ENCODE measurements at places on chromosomes 4 and X.

DNA sequence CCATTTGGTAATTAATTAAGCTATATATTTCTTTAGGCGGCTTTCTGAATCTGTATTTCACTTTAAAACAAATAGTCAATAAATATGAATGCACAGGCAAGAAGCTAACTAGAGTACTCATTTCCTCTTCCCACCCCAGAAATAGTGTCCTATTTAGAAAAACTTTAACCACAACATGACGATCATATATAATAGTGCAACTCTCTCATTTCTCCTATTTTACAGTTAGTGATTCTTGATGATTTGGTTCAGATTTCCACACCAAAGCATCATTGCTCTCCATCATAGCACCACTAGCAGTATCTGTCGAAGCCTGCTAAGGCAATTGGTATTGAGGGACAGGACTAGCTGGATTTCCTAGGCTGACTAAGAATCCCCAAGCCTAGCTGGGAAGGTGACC, 184.0 kb upstream of the GALNTL6 start:
- no peak for DNase-seq

GRCh38 chrX:10186355-10186754, 29.6 kb downstream of the CLCN4 start:
- DNase-seq = no peak

DNA sequence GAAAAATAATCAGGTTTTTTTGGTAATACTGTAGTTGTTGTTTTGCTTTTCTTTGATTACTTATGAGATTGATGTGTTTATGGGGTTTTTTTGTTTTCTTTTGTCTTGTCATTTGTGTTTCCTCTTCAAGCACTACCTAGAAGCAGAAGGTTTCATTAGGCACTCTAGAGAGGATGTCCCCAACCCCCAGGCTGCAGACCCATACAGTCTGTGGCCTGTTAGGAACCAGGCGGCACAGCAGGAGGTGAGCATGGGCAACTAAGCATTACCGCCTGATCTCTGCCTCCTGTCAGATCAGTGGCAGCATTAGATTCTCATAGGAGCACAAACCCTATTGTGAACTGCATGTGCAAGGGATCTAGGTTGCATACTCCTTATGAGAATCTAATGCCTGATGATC, 22.9 kb upstream of the NOCT start:
- no peak for DNase-seq

DNA sequence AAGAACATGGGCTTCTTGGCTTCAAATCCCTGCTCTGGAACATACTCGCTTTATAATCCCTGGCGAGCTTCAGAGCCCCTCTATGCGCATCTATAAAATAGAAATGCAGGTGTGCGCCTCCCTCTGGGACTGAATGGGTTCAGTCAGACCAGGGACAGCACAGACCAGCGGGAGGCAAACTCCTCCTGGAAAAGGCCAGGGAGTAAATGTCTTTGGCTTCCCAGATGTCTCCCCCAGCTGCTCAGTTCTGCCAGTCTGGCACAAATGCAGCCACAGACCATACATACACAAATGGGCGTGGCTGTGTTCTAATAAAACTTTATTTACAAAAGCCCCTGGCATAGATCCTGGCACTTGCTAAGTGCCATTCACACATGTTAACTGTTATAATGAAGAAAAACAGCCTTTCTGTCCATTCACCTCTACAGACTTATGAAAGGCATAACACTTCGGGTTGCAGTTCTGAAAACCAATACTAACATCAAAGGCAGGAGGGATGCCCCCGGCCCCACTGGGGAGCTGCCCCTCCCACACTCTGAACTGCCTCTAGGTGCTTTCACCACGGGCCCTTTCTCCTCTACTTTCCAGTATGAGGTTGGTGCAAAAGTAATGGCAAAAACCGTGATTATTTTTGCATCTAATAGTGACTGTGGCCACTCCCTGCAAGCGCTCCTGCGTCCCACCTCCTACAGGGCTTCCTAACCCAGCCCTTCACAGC, 4.6 kb downstream of the JAKMIP1 start:
- DNase-seq = no peak

- no peak for DNase-seq
These were observed 328.3 kb upstream of the RPS6KA3 start for GRCh38 chrX:20594985-20595384.

DNA sequence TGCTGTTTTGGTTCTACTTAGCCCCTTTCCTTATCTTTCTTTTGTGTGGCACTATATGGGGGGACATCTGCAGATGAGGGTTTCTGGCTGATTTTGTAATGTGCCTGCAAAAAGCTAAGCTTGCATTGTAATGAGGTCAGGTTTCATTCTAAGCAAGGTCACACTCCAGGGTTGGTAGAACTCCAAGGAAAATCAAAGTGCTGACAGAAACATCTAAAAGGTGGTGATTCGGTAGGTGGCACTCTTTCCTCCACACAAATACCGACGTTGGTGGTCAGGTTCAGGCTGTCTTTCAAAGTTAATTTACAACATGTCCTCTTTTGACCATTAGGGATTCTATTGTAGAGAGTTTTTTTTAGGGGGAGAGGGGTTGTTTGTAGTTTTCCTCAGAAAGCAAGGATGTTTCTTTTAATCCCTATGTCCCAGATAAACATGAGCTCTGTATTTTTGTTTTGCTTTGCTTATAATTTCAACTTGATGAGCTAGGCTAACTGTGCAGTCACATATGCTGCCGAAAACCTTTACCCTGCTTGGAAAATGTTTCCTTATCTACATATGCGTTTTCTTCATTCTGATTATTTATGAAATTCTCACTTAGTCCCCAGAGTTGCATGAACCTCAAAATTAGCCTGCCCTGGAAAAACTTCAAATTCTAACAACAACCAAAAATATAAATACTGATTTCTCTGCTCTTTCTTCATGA, 434.2 kb downstream of the PPARGC1A start:
- DNase-seq = no peak

- DNase-seq = no peak
These were observed 355.2 kb upstream of the CXorf51B start for GRCh38 chrX:146454363-146454762.

GRCh38 chr4:151304226-151304625, 21.2 kb downstream of the SH3D19 start:
- DNase-seq = no peak

DNA sequence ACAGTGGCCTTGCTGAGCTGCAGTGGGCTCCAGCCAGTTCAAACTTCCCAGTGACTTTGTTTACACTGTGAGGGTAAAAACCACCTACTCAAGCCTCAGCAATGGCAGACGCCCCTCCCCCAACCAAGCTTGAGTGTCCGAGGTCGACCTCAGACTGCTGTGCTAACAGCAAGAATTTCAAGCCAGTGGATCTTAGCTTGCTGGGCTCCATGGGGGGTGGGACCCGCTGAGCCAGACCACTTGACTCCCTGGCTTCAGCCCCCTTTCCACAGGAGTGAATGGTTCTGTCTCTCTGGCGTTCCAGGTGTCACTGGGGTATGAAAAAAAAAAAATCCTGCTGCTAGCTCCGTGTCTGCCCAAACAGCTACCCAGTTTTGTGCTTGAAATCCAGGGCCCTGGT, 168.9 kb upstream of the INTU start:
- DNase-seq = no peak

- DNase-seq = no peak
These were observed 122.1 kb upstream of the EOLA2 start for GRCh38 chrX:150060406-150060805.

DNA sequence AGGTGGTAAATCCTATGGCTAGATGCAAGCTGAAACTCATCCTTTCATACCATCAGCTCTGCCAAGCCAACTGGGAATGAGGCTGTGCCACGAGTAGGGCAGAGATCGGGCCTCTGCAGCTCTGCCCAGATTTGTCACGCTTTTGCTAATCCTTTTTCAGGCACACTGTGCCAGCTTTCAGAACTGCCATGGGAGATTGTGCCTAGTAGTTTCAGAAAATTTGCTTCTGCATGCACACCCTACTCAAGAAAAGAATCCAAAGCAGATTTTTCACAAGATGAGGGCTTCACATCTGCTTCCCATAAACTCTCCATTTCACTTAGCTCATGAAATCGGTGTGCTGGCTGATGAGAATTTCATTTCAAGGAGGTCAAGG, 3.3 kb upstream of the ADH7 start:
- no peak for DNase-seq

DNA sequence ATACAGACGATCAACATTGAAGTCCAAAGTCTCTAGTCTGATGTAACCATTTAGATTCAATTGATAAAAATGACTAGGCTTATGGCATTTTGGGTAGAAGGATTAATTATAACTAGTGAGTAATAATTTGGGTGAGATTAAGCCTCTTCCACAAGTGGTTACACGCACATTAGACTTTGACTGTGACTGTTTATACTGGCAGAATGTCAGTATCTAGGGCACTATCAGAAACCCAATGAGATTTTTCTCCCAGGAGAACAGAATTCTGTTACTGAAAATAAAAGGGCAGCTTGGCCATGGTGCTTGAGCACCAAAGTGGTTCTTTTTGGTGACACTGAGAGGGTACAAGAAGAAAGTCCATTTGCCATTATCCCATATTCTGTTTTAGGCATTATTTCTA, 3.3 kb downstream of the PLS3 start:
- no peak for DNase-seq

GRCh38 chr4:123706973-123707372, 310.4 kb downstream of the SPRY1 start:
- no peak for DNase-seq

DNA sequence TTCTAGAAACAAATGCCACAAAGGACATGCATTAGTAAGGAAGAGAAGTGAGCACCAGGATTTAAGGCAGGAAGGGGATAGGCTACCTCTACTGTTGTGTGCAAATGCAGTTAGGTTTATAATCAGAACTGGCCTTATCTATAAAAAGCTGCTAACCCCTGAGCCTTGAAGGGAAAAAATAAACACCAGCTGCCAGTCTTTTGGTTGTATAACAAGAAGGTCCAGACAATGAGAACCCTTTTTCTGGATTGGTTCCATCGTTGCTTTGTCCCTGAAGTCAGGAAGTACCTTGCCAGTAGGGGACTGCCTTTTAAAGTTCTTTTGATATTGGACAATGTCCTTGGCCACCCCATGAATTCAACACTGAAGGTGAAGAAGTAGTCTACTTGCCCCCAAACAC, 126.7 kb upstream of the OTUD4 start:
- no peak for DNase-seq

DNA sequence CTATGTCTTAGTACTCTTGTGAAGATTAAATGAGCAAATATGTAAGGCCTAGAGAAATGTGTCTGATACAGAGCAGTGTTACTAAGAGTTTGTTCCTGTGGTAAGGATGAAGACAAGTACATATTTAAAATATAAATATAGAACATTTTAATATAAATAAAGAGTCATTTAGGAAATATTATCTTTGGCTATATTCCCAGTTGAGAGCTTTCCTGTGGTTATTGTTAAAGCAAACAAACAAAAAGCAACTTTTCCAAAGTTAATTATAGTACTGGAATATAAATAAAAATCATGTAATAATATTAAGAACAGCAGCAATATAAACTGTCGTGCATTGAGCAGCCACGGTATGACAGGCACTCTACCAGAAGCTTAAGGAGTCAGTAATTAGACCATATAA, 472.5 kb downstream of the INPP4B start:
- DNase-seq = no peak
